ENCODE measurements at places on chromosomes 4 and X. TPM values are rescaled to one million over a fixed set of nuclear protein-coding genes. Genes with fewer than 3 reads are reported as not detected.

GRCh38 chr4:160238790-160239189 lies 1135.9 kb downstream of the RAPGEF2 start:
- no peak for DNase-seq

GRCh38 chr4:118287711-118288451 lies 64.9 kb downstream of the PRSS12 start:
- no peak for DNase-seq

FREM3 gene
- not detected for total RNA-seq

DNA sequence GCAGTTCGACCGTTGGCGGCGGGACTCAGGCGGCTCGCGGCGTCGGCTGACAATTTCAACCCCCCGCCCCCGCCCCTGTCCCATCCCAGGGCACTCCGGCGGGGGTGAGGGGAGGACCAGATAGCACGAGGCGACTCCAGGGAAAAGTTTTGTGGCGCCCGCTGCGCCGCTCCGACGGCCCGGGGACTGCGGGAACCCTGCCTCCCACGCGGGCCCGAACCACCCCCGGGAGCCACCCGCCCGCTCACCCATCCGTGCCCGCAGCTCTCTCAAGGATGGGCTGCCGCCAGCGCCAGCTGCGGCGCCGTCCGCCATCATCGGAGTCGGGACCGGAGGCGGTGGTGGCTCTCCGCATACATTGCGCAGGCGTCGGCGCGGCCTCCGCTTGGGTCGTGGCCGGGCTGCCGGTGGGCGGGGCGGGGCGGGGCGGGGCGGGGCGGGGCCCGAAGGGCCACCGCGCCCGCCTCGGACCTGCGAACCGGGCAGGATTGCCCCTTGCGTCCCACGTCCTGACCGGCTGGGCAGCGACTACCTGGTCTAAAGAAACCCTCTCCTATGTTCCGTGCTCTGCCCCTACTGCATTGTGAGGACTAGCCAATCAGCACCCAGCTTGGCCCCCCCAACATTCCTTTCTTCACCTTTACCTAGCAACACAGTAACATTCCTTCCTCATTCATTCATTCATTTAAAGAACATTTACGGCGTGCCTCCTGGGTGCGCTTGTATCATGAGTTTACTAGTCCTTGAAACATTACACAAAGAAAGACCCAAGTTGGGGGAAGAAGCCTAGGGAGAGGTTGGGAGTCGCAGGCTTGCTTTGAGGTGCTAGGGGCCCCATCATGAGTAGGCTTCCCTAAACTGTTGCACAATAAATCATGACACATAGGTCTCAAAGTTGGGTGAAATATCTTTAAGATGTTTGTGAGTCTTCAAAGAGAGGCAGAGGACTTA lies at the start of gene MAP7D3:
MAP7D3 (minus strand) TSS at position 360 of the 951 bp plus-strand sequence; CDS start at position 318, 42 bp downstream.
- DNase-seq: peak; percentile 56

- no peak for DNase-seq
These were observed 7.7 kb upstream of the WDR13 start for GRCh38 chrX:48589482-48590162.

SLC25A53 gene
- total RNA-seq: 4.2 TPM

DNA sequence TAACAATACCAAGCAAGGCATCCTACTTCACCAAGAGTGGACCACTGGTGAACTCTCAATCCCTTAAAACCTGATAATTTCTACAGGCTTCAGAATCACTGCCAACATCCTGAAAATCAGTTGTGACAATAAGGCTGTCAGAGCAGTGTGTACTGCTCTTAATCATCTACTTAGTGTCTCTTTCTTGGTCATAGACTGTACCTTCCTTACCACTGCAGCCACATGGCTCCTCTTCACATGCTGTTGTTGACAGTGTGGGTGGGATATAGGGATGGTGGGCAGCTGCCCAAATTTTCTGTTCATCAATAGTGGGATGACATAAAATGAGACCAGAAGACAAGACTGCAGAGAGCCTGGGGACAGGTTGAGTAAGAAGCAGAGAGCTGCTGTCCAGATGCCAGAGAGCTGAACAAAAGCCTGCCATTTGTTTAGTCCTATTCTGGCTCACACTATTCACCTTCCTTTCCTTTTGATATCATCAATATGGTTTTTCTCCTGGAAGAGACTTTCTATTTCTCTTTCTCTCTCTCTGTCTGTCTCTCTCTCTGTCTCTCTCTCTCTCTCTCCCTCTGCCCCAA lies 178.9 kb downstream of the MGST2 start:
- DNase-seq: no peak

DNA sequence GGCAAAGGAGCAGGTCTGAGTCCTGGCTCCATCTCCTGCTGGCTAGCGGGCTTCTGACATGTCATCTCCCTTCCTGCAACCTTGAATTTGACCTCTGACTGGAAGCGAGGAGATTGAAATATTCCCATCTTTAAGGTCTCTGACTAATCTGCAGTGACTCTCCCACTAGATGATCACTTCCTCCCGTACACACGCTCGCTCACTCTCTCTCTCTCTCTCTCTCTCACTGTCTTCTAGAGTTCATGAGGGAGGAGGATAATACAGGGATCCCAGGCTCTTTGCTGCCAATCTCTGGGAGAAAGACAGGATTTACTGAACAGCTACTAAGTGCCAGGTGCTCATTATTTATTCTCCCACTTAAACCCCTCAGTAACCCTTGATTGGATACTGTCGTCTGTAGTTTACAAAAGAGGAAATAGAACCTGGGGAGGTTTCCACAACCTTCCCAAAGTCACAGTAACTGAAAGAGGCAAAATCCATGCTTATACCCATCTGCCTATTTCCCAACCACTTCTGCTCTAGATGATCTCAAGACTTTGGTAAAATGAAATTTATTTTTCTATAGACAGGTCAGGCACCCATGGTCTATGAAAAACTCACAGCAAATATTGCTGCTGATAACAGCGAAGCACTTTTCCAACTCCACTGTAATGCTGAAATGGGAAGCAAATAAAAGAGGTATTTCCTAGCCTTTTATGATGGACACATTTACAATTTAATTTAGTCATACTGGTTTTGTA lies 193.5 kb upstream of the C1QTNF7 start:
- DNase-seq: no peak

MAGEA12 gene
- not detected for total RNA-seq

Data from activated naive CD4-positive, alpha-beta T cell treated with anti-CD3 and anti-CD28 coated beads, Interleukin-2, amount 50 U/mL, for 72 hours (primary cell).